ENCODE measurements at places on chromosomes 2 and 18. TPM values are rescaled to one million over a fixed set of nuclear protein-coding genes. Genes with fewer than 3 reads are reported as not detected.

DNA sequence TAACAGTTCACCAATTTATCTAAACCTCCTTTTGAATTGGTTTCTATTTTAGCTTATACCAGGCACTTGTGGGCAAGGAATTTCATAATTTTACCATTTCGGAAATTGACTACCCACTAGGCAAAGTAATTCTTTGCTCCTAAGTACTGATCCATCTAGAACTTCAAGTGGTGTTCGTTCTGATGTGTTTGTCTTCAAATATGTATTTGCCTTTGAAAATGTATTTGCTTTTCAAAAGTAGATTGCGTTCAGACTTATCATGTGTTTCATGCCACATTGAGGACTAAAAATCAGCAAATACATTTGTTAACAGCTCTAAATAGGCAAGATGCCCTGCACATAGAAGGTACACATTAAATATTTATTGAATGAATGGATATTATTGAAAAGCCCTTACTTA lies 26.7 kb downstream of the IFIH1 start:
- H3K27ac ChIP-seq: no peak overlapping the region
- peaks cover 9% of the 10 kb centered on the region for H3K36me3 ChIP-seq
- H3K4me3 ChIP-seq: no peak overlapping the region
- H3K27me3 ChIP-seq: no peaks in the 10 kb centered on the region
- DNase-seq: no peak

- no peaks in the 10 kb centered on the region for H3K27me3 ChIP-seq
- H3K36me3 ChIP-seq: peaks cover 15% of the 10 kb centered on the region
- peak overlapping the region; percentile 85 for H3K27ac ChIP-seq
- H3K4me1 ChIP-seq: peaks cover 45% of the 10 kb centered on the region
Measured at GRCh38 chr2:191204433-191204832, 40.8 kb upstream of the MYO1B start.

- H3K4me3 ChIP-seq: no peak overlapping the region
- no peaks in the 10 kb centered on the region for H3K36me3 ChIP-seq
- peaks cover 21% of the 10 kb centered on the region for H3K4me1 ChIP-seq
- no peak for DNase-seq
- H3K27me3 ChIP-seq: no peaks in the 10 kb centered on the region
Measured at GRCh38 chr2:65158557-65158956, 28.7 kb upstream of the RAB1A start.

Gene MYO5B
- total RNA-seq: not detected

Gene RTTN
- total RNA-seq: 32.8 TPM

Gene SNTG2
- 2.9 TPM for total RNA-seq

Data from activated naive CD8-positive, alpha-beta T cell treated with anti-CD3 and anti-CD28 coated beads, Interleukin-2, amount 10 ng/mL, durations not matched to agents 7 days and 5 days (primary cell).